Epithelial cell of proximal tubule (primary cell): ENCODE measurements at places on chromosomes 12 and 14.

- DNase-seq = no peak
These were observed 91.9 kb downstream of the LGMN start for GRCh38 chr14:92656306-92657081.

DNA sequence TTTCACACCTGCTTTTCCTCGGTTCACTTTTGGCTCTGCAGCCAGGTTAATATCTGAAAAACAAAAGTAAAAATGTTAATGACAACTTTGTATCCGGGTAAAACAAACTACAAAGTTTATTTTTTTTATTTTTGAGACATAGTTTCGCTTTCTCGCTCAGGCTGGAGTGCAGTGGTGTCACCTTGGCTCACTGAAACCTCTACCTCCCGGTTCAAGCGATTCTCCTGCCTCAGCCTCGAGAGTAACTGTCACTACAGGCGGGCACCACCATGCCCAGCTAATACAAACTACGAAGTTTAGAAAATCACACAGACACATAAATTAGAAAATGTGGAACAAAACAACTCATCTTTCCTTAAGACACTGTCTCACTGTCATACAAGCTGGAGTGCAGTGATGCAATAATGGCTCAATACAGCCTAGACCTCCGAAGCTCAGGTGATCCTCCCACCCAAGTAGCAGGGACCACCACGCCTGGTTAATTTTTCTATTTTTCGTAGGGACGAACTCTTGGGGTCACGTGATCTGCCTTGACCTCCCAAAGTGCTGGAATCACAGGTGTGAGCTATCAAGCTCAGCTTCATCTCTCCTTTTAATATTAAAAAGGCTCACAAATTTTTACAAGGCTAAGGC, 38.1 kb downstream of the HNRNPC start:
- DNase-seq = no peak

DNA sequence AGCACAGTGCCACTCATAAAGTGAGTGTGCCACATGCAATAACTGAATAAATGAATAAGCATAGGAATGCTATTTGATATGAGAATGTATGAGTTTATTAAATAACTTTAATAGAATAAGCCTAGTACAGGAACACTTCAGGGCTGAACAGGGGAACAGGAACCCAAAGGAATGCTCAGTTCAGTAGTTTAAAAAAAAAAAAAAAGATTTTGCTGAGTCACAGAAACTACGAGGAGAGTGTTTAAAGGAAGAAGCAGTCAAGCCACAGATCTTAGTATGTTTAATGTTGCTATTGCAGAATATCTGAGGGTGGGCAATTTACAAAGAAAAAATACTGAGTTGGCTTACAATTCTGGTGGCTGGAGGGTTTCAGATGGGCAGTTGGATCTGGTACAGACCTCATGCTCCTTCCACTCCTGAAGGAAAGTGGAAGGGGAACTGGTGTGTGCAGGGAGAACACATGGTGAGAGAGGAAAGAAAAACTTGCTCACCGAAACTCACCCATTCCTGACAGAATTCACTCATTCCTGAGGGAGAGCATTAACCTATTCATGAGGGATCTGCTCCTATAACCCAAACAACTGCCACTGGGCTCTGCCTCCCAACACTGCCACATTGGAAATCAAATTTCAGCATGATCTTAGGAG, 880.3 kb upstream of the MGAT4C start:
- DNase-seq = peak; percentile 29

DNA sequence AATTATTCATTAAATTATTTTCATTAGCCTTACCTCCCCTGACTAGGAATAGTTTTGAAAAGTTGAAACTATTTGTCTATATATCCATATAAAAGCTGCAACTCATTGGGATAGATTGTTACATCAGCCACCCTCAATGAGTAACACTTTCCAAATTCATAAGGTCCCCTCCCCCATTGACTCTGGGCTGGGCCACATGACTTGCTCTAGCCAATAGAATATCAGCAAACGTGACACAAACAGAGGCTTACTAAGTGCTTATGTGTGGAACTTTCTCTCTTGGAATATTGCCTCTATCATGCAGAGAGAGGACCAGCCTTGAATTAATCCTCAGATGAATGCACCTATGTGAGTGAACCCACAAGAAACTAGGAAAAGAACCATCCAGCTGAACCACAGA, 213.7 kb downstream of the CCDC59 start:
- DNase-seq = no peak

GRCh38 chr12:116837097-116837496, 44.1 kb downstream of the HRK start:
- DNase-seq = no peak

GRCh38 chr12:109523071-109523470, 45.6 kb downstream of the UBE3B start:
- no peak for DNase-seq

DNA sequence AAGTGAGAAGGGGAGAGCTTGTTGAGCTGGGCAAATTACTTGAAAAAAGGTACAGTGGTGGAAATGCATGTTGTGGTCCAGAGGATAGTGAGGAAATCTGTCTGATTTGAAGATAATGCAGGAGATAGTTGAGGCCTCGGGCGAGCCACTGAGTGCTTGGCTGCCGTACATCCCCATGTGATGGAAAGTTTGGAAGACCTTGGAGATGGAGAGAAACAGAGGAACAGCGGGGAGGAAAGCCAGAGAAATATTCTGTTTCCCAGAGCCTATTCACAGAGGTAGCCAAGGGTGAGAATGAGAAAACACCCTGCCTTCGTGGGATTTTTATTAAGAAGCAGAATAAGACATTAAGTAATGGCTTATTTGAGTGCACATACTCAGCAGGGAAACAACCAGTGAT, 498.2 kb downstream of the BCL11B start:
- no peak for DNase-seq
